Sigmoid colon (tissue), 7 donors: ENCODE measurements at places on chromosomes 16 and 17. TPM values are rescaled to one million over a fixed set of nuclear protein-coding genes. Genes with fewer than 3 reads are reported as not detected.

- DNase-seq: peak; percentile 79
Measured at GRCh38 chr16:86512301-86512859, 2.1 kb downstream of the FOXF1 start.

DNA sequence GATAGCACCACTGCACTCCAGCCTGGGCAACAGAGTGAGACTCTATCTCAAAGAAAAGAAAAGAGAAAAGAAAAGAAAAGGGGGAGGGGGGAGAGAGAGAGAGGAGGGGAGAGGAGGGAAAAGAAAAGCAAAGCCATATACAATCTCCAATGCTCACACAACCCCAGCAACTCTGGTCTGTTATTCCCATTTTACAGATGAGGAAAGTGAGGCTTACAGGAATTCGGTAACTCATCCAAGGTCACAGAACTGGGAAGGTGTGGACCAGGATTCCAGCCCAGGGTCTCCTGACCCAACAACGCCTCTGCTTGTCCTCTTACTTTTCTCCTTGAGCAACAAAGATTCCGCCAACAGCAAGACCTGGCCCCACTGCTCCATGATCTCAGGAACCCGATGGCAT lies 13.0 kb downstream of the PLA2G10 start:
- DNase-seq: no peak

- peak; percentile 53 for DNase-seq
Measured at GRCh38 chr17:82929011-82929622, 89.3 kb upstream of the ZNF750 start.

DNA sequence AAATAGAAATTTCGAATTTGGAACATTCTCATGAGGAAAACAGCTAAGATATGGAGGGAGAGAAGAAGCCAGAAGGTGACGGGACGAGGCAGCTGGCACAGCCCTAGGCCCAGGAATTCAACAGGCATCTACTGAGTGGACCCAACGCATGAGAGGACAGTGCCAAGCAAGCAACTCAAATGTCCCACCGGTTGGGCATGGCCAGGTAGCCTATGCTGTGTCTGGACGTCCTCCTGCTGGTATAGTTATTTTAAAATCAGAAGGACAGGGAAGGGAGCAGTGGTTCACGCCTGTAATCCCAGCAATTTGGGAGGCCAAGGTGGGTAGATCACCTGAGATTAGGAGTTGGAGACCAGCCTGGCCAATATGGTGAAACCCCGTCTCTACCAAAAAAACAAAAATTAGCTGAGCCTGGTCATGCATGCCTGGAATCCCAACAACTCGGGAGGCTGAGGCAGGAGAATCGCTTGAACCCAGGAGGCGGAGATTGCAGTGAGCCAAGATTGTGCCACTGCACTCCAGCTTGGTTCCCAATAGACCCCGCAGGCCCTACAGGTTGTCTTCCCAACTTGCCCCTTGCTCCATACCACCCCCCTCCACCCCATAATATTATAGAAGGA lies 2.0 kb downstream of the GH1 start:
- DNase-seq: no peak

- DNase-seq: peak; percentile 83
Measured at GRCh38 chr17:4950075-4950745, 709 bp upstream of the ENO3 start.

DNA sequence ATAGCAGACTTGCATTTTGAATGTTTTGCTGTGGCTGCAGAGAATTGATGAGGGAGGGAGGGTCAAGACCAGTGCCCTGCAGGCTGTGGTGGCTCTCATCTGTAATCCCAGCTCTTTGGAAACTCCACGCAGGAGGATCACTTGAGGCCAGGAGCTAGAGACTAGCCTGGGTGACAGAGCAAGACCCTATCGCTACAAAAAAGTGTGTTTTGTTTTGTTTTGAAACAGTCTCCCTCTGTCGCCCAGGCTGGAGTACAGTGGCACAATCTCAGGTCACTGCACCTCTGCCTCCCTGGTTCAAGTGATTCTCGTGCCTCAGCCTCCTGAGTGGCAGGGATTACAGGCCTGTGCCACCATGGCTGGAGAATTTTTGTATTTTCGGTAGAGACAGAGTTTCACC lies 1.9 kb upstream of the UBE2G1 start:
- DNase-seq: peak; percentile 39

- DNase-seq: peak; percentile 81
Measured at GRCh38 chr17:48051706-48052486, 3.7 kb downstream of the NFE2L1 start.

GRCh38 chr17:55286681-55287589 lies 22.2 kb downstream of the HLF start:
- DNase-seq: no peak

DNA sequence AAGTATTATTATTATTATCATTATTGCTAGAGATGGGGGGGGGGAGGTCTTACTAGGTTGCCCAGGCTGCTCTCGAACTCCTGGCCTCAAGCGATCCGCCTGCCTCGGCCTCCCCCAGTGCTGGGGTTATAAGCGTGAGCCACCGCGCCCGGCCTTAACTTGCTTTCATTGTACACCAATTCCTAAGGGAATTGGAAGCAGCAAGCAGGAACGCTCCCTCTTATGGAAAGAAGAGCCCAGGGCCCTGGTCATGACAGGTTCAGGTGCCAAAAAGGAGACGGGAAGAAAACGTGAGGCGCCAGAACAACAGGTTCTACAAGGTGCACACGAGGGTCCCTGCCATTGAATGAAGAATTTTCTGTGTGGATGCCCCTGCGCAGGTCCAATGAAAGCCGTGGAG lies 540 bp upstream of the RPL38 start:
- DNase-seq: no peak

Gene SCGB1C2
- not detected for total RNA-seq

Gene ZNF652
- total RNA-seq: 83.1 TPM

Gene CTRB2
- not detected for total RNA-seq

Gene CD300E
- total RNA-seq: 0.66 TPM

Gene ACSM2A
- not detected for total RNA-seq

Gene LPCAT2
- total RNA-seq: 12.8 TPM
